ENCODE measurements at places on chromosomes 7 and 10.

GRCh38 chr7:141043616-141044015 is 28.9 kb upstream of the MRPS33 start:
- DNase-seq, result no peak

GRCh38 chr7:23852988-23853387 is 143.0 kb downstream of the STK31 start:
- DNase-seq, result no peak

DNA sequence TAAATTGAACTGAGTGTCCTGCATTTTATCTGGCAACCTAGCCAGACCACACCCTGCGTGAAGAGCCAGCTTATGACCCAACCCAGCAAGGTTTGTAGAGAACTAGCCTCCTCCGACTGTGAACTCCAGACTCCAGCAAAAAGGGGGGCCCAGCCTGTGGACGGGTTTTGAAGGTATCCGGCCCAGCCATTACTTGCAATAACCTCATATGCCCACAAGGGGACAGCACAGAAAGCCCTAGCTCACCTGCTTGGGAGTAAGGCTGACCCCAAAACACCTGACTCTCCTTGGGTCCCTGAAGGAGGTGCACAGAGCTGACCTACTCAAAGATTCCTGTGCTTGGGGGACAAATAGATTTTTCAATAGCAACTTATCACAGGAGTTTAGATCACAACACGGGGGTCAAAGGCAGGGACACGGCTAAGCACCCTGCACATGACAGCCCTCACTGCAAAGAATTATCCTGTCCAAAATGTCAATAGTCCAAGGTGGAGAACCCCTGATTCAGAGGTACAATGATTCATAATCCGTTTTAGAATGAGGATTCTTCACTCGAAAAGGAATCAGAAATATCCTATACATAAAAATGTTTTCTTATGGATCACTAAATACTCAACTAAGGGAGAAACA is 4.6 kb downstream of the TRPV6 start:
- DNase-seq, result no peak

DNA sequence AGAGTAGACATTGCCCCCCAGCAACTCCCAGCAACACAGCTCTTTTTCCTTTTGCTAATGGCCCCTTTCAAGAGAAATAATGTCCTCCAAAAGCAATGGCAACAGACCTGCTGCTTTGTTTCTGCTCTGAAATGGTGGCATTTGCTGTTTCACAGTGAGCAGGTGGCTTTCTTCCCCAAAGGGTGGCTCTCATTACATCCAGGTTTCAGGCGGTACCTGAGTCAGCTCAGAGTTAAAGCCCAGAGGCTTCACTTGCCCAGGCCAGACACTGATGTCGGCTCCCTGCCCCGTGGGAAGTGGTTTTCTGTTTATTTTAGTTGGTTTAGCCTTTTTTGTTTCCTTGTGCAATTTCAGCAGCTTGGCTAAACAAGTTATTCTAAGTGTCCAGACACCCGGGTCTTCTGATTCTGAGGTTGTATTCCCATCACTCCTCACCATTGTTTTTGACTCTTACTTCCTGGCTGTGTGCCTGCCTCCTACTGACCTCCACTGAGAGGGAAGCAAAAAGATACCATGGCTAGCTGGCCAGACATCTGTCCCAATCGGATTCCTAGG is 7.8 kb upstream of the ATOH7 start:
- DNase-seq, result no peak

DNA sequence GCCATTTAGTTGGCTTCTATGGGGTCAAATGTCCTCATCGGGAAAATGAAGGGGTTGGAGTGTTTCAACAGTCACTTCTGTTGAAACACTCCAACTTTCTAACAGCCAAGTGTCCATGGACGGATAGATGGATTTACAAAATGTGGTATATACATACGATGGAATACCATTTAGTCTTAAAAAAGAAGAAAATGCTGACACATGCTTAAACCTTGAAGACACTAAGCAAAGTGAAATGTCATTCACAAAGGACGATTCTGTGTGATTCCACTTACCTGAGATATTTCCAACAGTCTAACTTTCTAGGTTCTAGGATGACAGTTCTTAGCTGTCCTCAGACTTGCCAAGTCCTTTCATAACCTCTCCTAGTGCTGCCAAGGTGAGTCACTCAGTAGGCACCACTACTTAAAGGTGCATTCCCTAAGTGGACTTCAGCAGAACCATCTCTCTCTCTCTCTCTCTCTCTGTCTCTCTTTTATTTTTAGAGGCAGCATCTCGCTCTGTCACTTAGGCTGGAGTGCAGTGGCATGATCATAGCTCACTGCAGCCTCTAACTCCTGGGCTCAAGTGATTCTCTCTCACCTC is 69.0 kb downstream of the DENND2A start:
- DNase-seq, result no peak

GRCh38 chr7:159212226-159212625 is 67.6 kb upstream of the VIPR2 start:
- DNase-seq, result no peak
